NCI-H2227 treated with DMSO at 0.1 percent for 48 hours (cell line): ENCODE measurements at places on chromosomes 16 and 17.

DNA sequence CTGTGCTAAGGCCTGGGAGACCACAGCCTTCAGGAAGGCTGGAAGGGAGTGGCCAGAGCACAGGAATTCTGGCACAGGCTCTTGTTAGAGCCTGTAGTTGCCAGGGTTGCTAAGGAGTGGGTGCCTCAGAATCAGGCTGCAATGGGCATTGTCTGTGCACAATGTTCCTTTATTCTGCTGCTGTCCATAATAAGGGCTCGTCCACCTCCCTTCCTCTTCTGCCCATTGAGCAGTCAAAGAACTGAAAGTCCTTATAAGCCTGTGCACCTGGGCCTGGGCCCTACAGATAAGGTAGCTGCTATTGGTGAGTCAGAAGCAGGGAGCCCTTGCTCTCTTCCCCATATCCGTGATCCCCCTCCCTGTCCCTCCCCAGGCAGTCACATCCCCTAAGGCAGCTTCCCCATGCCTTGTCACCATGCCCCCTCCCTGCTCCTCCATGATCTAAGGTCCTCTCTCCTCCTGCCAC is 5.4 kb upstream of the CNGB1 start:
- DNase-seq = no peak

GRCh38 chr16:88466175-88466862 is 13.2 kb downstream of the ZFPM1 start:
- DNase-seq = no peak

- no peak for DNase-seq
These were observed 304.3 kb upstream of the XYLT1 start for GRCh38 chr16:17775061-17775460.

DNA sequence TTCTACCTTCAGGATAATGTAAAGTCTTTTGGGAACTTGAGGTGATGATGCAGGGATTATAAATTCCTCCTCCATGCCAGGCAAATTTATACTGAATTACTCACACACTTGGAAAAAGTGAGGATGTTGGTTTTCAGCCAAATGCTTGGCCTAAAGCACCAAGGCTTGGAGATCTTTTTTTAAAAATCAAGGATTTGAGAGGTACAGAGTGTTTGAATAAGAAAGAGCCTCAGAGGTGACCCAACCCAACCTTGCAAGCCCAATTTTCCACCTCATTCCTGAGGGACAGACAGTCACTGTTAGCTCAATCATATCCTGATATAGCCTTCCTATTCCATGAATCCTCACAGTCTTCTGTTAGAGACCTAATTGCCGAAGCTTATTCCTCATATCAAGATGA is 14.0 kb downstream of the GRIN2A start:
- DNase-seq = no peak

- no peak for DNase-seq
These were observed 68.2 kb downstream of the SIAH1 start for GRCh38 chr16:48317026-48317425.

DNA sequence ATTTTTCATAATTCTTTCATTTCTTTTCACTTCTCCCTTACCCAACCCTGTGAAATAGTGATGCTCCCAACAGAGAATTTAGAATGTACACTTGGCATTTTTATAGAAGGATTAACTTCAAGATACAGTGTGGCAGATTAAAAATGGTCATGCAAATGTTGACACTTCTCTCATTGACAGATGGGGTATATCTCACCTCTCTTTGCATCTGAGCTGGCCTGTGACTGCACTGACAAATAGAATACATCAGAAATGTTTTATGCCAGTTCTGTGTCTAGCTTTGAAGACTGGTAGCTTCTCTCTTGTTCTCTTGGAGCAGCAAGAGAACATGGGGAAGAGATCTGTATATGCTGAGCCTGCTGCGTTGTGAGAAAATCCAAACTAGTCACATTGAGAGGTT is 949.6 kb downstream of the CDH11 start:
- DNase-seq = no peak

DNA sequence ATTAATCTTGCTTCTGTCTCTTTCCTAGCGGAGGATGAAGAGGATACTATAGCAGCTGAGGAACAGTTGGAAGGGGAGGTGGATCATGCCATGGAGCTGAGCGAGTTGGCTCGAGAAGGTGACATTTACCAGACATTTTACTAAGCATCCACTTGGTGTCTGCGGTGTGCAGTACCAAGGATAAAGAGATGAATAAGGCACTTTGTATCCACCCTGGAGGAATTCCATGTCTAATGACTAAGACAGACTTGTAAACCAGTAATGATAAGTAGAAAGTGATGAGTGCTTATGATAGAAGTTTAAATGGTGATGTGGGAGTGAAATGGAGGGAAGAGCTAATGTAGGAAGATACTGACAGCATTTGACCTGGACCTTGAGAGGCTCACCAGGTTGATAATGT is 12.0 kb downstream of the SRCAP start:
- no peak for DNase-seq

- DNase-seq = no peak
These were observed 19.3 kb downstream of the CDH1 start for GRCh38 chr16:68756239-68756915.

DNA sequence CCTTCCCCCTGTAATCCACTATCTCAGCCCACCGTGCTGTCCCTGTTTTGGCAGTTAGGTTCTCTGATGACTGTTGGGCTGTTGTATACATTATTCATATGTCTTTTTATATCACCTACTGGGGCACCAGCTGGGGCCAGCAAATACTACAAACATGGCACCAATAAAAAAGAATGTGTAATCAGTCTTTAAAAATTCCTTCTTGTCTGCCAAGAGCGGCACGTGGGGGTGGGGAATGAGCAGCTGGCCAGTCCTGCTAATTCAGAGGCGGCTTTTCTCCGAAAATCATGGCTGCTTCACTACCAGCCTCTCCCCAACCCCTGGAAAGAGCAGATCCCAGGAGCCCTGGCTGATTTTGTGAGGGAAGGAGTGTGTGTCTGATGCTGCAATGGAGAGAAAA is 77.7 kb upstream of the EEF2KMT start:
- peak; percentile 30 for DNase-seq

DNA sequence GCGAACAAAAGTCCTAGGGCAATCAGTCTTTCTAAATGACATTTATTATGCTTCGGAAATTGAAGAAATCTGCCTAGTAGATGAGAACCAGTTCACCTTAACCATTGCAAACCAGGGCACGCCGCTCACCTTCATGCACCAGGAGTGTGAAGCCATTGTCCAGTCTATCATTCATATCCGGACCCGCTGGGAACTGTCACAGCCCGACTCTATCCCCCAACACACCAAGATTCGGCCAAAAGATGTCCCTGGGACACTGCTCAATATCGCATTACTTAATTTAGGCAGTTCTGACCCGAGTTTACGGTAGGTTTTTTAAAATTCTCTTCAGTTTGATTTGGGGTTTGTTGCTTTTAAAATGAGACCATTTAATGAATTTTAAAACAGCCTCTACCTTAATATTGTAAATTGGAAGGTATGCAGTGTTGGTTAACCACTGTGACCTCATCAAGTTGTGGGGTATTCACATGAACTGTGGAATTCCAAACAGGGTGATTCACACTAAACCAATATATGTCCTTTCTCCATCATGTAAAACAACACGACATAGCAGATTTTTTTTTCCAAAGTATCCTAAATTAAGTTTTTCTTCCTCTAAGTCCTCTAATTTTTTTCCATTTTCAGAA is 6.2 kb upstream of the EVI2A start:
- no peak for DNase-seq

DNA sequence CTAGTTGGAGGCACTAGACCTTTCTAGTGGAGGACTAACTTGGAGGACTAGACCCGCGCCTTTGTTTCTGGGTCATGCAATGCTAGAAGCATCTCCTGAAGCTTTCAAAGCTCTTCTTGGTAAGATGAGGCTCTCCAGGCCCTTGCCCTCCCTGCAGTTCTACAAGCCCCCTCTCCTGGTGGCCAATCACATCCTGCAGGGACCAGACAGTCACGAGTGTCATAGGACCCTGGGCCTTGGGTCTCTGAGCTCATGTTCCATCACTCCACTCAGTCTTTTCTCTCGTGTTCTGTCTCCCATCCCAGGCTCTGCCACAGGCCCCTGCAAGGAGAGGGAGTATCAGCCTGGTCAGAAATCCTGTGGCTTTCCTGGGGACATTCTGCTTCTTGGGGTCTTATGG is 119.6 kb downstream of the CYLD start:
- no peak for DNase-seq

DNA sequence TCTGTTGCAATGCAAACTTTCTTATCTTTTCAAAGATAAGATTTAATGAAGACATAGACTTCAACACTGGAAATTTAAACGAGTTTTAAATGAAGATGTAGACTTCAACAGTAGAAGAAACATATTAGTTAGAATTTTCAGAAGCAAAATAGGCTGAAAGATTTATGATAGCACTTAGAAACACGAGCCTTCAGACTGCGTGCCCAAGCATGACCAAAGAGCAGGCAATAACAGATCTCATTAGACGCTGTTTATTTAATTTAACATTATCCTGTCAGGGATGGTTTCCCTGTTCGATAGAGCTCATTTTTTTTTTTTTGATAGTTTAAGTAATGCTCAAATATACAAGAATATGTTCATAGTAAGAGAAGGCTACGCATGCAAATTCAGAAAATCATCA is 604.7 kb upstream of the SOX9 start:
- DNase-seq = no peak

GRCh38 chr17:40448639-40449261 is 5.5 kb downstream of the IGFBP4 start:
- no peak for DNase-seq

DNA sequence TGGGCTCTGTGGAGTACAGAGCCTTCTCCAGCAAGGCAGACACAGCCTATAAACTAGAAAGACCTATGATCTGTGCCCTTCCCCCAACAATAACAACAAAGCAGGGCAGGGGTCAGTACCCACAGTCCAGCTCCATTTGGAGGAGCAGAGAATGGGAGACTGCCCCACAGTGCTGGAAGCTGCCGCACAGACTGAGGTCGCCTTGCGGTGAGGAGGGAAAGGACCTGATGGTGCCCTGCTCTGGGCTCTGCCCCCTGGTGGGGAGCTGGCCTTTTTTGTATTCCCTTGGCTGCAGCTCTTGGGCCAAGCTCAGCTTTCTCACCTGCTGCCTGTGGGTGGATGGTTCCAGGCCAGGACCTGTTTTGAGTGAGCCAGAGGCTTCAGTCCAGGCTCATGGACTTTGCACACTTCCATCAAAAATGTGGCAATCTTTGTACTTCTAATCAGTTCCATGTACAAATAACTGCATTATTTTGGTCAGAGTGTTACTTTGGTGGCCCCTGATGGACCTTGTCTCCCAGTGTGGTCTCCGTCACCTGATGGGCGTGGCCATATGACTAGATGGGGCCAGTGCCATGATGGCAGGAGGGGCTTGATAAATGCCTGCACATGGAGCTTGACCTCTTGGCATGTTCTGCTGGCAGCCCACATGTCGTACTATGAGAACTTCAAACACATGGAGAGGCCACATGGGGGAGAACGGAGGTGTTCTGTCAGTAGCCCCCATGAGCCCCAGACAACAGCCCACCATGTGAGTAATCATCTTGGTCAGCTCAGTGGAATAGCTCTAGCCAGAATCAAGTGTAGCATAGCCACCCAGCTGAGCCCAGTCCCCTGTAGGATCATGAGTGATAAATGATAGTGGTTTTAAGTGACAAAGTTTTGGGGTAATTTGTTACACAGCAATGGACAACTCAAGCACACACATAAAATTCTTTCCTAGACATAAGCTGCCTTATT is 24.2 kb downstream of the B9D1 start:
- DNase-seq = no peak

GRCh38 chr17:21243516-21244303 is 9.5 kb downstream of the NATD1 start:
- DNase-seq = no peak

DNA sequence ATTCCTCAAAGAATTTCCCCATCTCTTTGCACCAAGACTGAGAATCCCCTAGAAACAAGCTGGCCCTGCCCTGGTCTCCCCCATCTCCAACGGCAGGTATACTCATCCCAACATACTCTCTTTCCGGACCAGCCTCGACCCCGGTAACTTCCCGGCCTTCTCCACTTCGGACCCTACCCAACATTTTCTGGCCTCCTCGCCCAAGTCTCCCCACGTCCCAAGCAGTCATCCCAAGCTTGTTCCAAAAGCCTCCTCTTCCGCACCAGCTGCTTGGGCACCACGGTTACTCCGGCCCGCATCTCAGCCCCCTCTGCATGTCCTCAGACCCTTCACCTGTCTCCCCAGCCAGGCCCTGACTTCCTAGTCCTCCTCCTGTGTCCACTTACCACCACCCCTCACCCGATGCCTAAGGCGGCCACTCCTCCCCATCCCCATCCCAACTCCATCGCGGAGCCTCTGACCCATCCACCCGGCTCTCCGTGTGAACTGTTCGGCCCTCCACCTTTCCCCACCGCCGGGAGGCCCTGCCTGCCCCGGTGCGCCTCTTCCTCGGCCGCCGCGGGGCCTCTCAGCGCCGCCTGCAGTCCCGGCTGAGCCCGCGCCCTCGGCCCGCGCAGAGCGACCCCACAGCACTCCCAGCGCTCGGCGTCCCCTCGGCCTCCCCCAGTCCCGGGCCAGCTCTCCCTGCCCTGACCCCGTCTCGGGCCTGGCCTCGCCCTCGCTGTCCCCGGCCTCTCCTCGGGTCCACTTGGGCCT is 994 bp downstream of the PITPNA start:
- no peak for DNase-seq

DNA sequence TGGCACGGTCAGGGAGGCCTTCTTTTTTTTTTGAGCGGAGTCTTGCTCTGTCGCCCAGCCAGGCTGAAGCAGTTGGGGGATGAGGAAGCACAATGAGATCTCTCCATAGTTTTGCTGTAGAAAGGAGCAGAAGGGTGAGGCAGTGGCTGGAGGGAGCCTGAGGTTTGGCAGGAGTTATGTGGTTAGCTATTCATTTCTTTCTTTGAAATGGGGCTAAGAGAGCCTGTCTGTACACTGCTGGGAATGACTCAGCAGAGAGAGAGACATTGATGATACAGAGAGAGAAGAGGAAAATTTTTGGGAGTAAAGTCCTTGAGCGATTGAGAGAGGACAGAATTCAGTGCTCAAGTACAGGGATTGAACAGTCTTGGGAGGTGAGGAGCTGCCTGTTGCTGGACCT is 22.1 kb downstream of the NOS2 start:
- DNase-seq = no peak

DNA sequence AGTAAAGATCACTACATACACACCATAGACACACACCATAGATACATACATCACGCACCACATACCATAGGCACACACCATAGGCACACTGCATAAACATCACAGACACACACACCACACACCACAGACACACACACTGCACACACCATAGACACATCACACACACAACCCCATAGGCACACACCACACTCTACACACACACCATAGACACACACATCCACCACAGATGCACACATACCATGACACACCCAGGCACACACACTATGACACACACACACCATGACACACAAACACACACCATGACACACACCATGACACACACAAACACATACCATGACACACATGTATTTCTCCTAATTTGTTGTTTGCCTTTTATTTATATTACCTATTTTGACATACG is 14.1 kb downstream of the TBC1D16 start:
- no peak for DNase-seq

GRCh38 chr17:48060249-48060648 is 12.1 kb downstream of the NFE2L1 start:
- no peak for DNase-seq

DNA sequence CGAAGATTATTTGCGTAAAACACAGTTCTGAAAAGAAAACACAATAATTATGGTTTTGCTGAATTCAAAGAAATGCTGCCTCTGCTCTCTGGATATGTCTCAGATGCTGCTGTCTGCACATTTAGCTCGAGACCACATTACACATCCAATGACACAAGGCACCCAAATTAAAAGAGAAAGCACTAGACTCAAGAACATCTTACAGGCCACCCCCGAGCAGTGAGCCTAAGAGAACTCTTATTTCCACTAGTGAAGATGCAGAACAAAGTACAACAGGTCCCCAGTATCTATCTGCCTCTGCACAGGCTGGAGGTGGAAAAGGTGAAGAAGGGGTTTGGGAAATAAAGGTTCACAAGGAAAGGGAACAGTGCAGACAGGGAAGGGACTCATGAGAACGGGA is 33.5 kb downstream of the GRB2 start:
- DNase-seq = no peak
